ENCODE measurements at places on chromosomes 13 and 19.

- no peaks in the 10 kb centered on the region for H3K36me3 ChIP-seq
- peak overlapping the region; percentile 90 for H3K27ac ChIP-seq
- H3K4me3 ChIP-seq: peak overlapping the region; percentile 73
Observed at GRCh38 chr13:48415516-48415915, 2.6 kb upstream of the LPAR6 start.

GRCh38 chr19:50490991-50491472 is 14.4 kb upstream of the GARIN5A start:
- H3K27ac ChIP-seq: peak overlapping the region; percentile 87
- H3K4me3 ChIP-seq: peak overlapping the region; percentile 76
- peaks cover 18% of the 10 kb centered on the region for H3K36me3 ChIP-seq
- DNase-seq: no peak
- H3K4me1 ChIP-seq: peaks cover 45% of the 10 kb centered on the region

DNA sequence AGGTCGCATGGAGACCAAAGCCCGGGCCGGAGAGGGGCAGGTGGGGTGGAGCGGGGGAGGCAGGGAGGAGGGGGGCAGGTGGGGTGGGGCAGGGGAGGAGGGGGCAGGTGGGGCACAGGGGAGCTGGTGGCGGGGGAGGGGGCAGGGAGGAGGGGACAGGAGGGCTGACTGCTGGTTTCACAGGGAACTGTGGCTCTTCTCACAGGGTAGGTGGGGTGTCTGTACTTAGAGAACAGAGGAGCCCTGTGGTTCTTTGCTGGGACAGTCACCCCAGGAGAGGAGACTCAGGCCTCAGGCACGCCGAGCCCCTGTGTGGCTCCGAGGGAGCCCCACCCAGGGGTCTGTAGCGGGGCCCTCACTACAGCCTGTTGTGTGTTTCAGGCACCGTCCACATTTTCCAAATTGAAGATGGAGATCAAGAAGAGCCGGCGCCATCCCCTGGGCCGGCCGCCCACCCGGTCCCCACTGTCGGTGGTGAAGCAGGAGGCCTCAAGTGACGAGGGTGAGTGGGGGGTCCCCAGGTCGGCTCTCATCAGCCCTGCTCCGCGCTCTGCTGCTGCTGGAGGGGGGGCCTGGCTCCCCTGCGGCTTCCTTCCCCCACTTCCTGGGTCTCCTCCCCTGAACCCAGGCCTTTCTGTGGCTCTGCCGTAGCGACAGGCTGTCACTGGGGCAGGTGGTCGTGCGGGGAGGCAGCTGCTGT is 162.7 kb downstream of the KDM4B start:
- no peak overlapping the region for H3K27ac ChIP-seq
- H3K4me1 ChIP-seq: peaks cover 15% of the 10 kb centered on the region
- peak overlapping the region; percentile 19 for H3K4me3 ChIP-seq
- H3K36me3 ChIP-seq: no peaks in the 10 kb centered on the region
- DNase-seq: no peak
- no peaks in the 10 kb centered on the region for H3K27me3 ChIP-seq

DNA sequence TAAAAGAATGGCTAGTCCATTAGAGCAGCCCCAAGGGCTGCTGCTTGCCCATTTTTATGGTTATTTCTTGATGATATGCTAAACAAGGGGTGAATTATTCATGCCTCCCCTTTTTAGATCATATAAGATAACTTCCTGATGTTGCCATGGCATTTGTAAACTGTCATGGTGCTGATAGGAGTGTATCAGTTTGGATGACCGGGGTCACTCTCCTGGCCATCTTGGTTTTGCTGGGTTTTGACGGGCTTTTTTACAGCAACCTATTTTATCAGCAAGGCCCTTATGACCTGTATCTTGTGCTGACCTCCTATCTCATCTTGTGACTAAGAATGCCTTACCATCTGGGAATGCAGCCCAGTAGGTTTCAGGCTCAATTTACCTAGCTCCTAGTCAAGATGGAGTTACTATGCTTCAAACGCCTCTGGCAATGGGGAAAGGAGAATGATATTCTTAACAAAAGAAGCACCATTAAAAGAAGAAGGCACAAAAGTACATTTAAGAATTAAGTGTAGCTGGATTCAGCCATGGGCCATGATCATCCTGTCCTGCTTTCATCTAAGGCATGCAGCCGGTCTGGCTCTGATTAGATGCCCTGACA is 1156.0 kb downstream of the PCDH9 start:
- no peak for DNase-seq
- no peaks in the 10 kb centered on the region for H3K4me1 ChIP-seq

- peak overlapping the region; percentile 98 for H3K27ac ChIP-seq
- no peak for DNase-seq
- H3K36me3 ChIP-seq: peaks cover 1% of the 10 kb centered on the region
- no peaks in the 10 kb centered on the region for H3K27me3 ChIP-seq
- peaks cover 42% of the 10 kb centered on the region for H3K4me1 ChIP-seq
Observed at GRCh38 chr13:99270518-99270917, 12.3 kb upstream of the GPR18 start.

DNA sequence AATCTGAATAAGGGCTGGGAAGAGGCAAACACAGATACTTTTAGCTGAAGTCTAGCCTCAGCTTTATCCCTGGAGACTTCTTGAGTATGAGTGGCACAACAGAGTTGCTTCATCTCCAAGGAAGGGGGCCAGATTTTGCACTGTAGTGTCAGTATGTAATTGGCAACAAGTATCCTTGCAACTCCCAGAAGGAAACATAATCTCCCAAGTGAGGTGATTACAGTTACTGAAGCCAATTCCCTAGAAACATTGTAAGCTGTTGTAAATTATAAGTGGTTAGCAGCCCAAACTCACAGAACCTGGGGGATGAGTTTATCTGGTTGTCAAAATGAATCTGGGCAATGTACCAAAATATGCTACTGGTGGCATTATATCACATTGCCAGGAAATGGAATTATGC is 2065.7 kb upstream of the PCDH20 start:
- DNase-seq: no peak
- no peak overlapping the region for H3K4me3 ChIP-seq
- no peaks in the 10 kb centered on the region for H3K36me3 ChIP-seq

DNA sequence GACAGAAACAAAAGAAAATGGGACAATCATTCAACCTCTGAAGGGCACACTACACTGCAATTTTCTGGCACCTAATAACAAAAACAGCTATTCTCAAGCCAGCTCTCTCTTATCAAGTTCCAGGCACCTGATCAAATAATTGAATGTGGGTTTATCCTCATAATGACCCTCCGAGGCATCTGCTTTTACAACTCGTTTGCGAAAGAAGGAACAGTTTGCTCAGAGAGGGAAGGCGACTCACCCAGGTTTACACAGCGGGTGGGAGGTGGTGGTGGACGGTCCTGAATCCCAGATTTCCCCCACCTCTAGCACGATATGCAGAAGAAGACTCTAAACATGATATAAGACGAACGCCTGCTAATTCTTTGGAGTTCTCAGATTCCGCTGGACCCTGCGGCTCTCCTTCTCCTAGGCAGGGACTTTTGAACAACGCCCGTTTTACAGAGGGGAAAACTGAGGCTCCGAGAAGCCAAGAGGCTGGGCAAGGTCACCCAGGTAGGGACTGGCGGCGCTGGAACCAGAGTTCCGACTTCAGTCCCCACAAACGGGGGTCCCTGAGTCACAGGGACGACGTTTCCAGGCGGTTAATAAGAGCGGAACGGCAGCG is 641 bp downstream of the SGTA start:
- H3K27me3 ChIP-seq: no peaks in the 10 kb centered on the region
- no peak for DNase-seq
- H3K36me3 ChIP-seq: no peaks in the 10 kb centered on the region

DNA sequence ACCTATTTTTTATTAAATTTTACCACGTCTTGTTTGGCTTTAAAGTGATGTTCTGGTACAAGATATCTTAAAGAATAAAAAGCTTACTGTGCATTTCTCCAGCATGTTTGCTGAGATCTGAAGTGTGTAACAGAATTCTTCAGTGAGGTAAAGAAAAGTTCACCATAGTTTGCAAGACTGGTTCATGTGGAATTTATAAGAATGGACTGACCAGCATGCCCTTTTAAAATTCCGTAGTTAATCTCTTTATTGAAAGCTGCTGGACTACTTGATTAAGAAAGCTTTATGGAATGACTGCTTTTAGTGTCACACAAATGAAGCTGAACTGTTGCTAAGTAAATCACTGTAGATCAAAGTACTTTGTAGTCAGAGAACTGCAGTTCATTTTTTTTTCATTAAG is 119.2 kb downstream of the GPC6 start:
- H3K4me3 ChIP-seq: no peak overlapping the region
- H3K27ac ChIP-seq: no peak overlapping the region
- H3K4me1 ChIP-seq: no peaks in the 10 kb centered on the region
- no peaks in the 10 kb centered on the region for H3K27me3 ChIP-seq
- H3K36me3 ChIP-seq: no peaks in the 10 kb centered on the region

DNA sequence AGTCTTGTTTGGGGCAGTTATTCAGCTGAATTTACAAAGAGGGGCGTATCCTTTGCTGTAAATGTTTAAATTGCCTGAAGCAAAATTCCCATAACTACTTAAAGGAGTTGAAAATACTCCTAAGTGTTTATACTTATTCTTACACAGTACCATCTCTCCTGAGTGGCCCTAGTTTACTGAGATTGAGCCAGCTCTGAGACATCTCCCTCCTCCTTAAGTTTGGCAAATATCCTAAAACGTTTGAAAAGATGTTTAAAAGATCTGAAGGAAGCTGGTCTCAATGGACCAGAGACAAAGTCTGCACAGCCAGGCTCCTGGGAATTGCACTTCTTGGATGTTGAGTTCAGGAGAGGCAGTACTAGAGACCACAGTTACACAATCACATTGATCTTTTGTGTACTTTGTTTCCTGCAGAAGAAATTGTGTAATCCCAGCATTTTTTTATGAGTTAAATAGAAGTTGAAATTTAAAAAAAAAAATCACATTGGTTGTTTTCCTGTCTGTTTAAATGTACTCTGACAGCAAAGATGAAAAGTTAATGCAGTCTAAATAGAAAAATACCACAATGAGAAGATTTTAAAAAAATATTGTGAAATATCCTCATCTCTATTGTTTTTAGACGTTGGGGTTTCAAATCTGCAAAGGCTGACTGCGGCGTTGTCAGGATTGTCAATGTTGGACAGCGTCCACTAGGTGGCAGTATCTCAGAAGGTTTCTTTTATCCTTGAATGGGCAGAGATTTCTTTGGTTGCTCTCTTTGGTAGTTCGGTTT is 20.7 kb downstream of the TNFSF11 start:
- no peak overlapping the region for H3K4me3 ChIP-seq
- H3K27ac ChIP-seq: no peak overlapping the region
- DNase-seq: peak; percentile 35
- H3K36me3 ChIP-seq: no peaks in the 10 kb centered on the region
- peaks cover 63% of the 10 kb centered on the region for H3K27me3 ChIP-seq
- H3K4me1 ChIP-seq: no peaks in the 10 kb centered on the region

DNA sequence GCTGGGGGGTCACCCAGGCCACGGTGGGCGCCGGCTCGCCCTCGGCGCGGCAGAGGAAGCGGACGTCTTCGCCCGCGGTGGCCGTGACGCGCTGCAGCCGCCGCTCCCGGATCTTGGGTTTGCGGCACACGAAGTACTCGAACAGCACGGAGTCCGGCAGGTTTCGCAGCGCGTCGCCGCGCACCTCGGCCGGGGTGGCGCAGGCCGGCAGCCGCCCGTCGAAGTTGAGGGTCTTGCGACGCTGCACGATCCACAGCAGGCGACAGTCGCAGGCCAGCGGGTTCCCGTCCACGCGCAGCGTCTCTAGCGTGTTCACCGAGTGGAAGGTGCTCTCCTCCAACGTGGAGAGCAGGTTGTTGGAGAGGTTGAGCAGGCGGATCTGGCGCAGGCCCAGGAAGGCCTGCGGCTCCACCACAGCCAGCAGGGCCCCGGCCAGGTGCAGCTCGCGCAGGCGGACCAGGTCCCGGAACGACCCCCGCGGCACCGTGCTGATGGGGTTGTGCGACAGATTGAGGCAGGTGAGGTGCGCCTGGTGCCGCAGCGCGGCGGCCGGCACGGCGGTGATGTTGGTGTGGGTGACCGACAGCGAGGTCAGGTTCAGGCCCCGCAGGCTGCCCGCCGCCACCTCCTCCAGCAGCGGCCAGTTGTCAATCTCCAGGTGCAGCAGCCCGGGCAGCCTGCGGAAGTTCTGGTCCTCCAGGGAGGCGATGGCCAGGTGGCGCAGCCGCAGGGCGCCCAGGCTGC is 8.6 kb upstream of the PEAK3 start:
- H3K27me3 ChIP-seq: no peaks in the 10 kb centered on the region
- H3K4me3 ChIP-seq: peak overlapping the region; percentile 93
- H3K27ac ChIP-seq: peak overlapping the region; percentile 82
- DNase-seq: no peak

DNA sequence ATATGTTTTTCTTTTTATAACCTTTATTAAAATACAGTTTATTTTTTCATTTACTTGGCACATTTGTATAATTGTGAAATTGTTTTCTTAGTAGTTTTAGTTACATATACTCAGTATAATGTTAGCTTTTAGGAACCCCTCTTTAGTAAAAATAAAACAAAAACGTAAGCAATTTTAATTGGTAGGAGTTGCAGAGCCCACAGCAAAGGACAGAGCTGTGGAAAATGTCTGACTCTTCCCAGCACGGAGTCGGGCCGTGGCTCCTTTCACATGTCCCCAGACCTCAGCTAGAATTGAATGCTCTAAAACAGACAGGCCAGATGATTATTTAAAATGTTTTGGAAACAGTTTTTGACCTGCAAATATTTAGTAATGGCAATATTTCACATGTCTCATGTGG is 27.9 kb upstream of the CEACAM21 start:
- peaks cover 13% of the 10 kb centered on the region for H3K36me3 ChIP-seq
- no peaks in the 10 kb centered on the region for H3K27me3 ChIP-seq
- H3K4me3 ChIP-seq: no peak overlapping the region
- peak overlapping the region; percentile 99 for H3K27ac ChIP-seq
- H3K4me1 ChIP-seq: peaks cover 57% of the 10 kb centered on the region

- peaks cover 68% of the 10 kb centered on the region for H3K27me3 ChIP-seq
- H3K4me1 ChIP-seq: peaks cover 22% of the 10 kb centered on the region
- peaks cover 3% of the 10 kb centered on the region for H3K36me3 ChIP-seq
Observed at GRCh38 chr19:29525901-29526729, at the start of gene VSTM2B. Gene VSTM2B (plus strand): TSS chr19:29525994. CDS start chr19:29526584, 590 bp downstream.

DNA sequence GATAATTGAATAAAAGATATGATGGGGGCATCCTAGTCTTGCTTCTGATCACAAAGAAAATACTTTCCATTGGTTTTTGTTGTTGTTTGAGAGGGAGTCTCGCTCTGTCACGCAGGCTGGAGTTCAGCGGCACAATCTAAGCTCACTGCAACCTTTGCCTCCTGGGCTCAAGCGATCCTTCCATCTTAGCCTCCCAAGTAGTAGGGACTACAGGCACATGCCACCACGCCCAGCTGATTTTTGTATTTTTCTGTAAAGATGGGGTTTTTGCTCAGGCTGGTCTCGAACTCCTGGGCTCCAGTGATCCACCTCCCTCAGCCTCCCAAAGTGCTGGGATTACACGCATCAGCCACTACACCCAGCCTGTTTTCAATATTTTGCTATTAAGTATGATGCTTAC is 17.1 kb upstream of the PSMC4 start:
- H3K4me3 ChIP-seq: peak overlapping the region; percentile 63
- peaks cover 44% of the 10 kb centered on the region for H3K4me1 ChIP-seq
- DNase-seq: no peak
- no peaks in the 10 kb centered on the region for H3K36me3 ChIP-seq

- H3K36me3 ChIP-seq: peaks cover 2% of the 10 kb centered on the region
- DNase-seq: no peak
- H3K4me3 ChIP-seq: no peak overlapping the region
- H3K27ac ChIP-seq: no peak overlapping the region
- H3K27me3 ChIP-seq: no peaks in the 10 kb centered on the region
- no peaks in the 10 kb centered on the region for H3K4me1 ChIP-seq
Observed at GRCh38 chr13:32453981-32454380, 26.1 kb upstream of the N4BP2L1 start.

GRCh38 chr19:41161903-41162302 is 31.1 kb upstream of the CYP2S1 start:
- no peaks in the 10 kb centered on the region for H3K36me3 ChIP-seq
- H3K4me3 ChIP-seq: no peak overlapping the region
- H3K27ac ChIP-seq: no peak overlapping the region
- H3K4me1 ChIP-seq: peaks cover 2% of the 10 kb centered on the region
- DNase-seq: no peak
- no peaks in the 10 kb centered on the region for H3K27me3 ChIP-seq
